Stimulated activated CD4-positive, alpha-beta T cell treated with anti-CD3 and anti-CD28 coated beads, Interleukin-1b, Interleukin-23, amount 100 ng/mL, for 4 hours (primary cell): ENCODE measurements at places on chromosomes 11 and 22.

DNA sequence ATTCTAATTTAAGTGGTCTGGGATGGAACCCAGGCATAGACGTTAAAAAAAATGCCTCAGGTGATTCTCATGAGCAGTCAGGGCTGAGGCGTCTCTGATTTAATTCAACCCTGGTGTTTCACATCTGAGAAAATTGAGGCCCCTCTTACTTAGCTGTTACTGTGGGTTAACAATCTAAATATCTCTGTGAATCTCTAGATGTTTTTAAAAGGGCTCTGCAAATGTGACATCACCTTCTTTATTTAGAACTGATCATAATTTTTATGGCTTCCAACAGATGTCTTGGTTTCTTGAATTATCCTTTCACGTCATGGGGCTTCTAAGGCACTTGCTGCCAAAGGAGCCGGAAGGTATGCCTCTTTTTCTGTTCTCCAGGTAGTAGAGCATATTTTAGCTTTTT is 76.1 kb upstream of the LIN7C start:
- no peak for DNase-seq

- DNase-seq: no peak
These were observed 13.1 kb downstream of the TAF1D start for GRCh38 chr11:93727985-93728791.

DNA sequence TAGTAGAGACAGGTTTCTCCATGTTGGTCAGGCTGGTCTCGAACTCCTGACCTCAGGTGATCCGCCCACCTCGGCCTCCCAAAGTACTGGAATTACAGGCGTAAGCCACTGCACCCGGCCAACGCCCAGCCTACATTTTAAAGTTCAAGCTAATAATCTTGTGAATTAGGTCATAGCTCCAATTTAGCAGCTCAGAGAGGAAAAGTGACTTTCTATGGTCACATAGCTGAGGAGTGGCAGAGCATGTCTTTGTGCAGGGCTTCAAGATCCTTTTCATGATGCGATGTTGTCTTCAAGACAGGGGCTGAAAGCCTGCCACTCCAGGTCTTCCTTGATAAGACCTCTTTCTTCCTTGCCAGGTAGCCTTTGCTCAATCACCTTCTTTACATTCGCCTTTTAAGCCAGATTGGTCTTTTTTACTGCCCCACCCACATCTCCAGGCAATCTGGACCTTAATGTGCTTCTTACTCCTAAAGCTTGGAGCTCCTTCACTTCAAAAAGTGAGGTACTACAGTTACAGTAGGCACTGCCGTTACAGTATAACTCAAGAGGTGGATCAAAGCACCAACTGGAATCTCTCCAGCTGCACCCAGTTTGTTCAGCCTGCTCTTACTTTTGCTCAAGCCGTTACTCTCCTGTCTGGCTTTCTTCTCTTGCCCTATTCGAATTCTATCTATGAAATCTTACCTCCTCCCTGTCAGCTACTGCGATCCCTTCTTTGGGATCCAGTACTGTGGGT is 18.2 kb downstream of the YWHAH start:
- no peak for DNase-seq

DNA sequence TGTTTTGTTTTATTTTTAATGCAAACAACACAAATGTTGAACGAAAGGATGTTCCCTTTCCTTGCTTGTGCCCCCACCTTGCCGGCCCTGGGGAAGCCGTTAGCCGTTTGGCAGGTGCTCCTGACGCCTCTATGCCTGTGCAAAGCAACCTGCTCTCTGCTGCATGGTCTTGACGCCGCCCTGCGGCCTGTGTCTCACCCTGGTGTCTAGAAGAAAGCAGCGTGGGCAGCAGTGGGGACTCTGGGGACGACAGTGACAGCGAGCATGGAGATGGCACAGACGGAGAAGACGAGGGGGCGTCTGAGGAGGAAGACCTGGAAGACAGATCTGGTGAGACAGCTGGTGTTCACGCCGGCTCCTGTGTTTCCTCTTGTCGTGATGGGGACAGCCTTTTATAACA is 5.5 kb downstream of the PHRF1 start:
- DNase-seq: no peak

DNA sequence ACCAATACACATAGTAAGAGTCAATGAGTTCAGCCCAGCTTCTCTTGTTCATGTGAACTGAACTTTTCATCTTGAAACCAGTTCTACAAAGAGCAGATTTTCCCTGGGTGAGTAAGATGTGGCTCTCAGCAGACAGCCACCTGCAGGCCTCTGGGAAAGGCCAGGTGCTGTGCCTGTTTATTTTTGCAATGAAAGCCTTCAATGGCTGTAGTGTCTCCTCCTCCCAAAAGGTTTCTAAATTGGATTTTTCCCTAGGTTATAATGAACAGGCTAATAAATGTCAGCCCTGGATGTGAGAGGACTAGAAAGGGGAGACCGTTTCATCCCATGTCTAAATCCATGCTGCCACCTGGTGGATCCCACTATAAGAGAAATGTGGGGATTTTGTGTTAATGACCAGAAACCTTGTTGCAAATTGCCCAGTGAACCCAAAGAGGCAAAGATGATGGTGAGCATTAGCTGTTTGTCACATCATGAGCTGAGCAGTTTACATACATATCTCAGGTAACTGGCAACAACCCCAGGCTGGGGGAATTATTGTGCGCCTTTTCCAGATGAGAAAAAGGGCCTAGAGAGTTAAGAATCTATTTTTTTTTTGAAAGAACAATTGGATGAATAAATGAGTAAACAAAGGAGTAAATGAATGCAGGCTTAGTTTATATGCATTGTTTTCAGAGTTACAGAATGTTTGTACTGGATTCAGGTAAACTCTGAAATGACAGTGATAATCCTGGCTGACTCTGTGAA is 12.7 kb downstream of the C11orf91 start:
- DNase-seq: no peak

DNA sequence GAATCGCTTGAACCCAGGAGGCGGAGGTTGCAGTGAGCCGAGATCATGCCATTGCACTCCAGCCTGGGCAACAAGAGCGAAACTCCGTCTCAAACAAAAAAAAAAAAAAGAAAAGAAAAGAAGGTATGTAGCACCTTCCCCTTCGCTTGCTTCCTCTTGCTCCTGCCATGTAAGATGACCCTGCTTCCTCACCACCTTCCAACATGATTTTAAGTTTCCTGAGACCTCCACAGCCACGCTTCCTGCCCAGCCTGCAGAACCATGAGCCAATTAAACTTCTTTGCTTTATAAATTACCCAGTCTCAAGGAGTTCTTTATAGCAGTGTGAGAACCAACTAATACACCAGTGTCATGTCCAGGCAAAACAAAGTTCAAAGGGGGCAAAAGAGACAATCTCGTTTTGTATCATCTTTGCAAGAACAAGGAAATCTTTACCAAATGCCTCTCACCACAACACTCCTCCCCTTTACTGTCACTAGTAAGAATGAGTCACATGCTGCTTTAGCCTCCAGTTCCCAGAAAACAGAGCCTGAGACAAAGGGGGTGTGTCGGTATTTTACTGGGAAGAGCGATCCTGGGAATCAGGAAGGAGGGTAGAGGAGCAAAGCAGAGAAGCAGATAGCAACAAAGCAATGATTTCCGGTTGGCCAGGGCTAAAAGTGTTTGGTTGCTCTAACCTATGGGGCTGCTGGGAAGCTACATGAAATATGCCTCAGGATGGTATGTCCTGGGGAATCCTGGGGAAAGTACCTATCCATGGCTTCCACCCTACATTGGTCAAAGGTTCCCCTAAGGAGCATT is 10.5 kb upstream of the MCHR1 start:
- DNase-seq: no peak

GRCh38 chr11:130629039-130629438 is 180.6 kb downstream of the ADAMTS15 start:
- no peak for DNase-seq

DNA sequence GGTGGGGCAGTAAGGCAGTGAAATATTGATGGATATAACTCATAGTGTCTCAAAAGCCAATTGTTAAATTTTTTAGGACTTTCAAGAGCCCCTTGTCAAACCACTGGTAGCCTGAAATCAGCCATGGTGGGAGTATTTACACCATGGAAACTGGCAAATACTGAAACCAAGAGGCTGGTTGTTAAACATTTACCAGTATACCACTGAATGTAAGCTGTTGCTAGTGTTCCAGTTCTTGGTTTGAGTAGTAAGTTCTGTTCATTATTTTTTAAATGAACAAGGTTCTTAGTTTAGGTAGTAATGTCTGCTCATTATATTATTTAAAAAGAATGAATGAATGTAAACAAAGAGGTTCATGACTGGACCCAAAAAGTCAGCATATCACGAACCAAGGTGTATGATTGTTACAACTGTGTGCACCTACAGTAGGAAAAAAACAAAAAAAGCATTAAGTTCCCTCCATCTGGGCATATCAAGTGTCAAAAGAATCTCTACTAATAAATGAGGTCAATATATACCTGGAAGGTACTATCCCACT is 4.5 kb upstream of the EIF3F start:
- no peak for DNase-seq

DNA sequence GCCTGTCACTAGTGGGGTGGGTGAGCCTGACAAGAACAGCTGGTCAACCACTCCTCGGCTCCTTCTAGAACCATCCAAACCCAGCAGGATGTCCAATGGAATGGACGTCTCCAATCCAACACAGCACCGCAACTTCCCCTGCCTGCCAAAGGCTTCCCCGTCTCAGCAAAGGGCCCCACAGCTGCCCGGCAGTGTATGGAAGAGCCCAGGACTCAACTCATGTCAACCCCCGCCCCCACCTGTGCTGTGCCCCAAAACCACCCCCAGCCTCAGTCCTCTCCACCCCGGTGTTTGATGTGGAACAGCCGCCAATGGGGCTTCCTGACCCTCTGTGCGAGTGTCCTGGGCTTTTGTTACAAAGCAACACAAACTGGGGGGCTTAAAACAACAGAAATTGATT is 223.8 kb downstream of the CTTN start:
- DNase-seq: no peak

DNA sequence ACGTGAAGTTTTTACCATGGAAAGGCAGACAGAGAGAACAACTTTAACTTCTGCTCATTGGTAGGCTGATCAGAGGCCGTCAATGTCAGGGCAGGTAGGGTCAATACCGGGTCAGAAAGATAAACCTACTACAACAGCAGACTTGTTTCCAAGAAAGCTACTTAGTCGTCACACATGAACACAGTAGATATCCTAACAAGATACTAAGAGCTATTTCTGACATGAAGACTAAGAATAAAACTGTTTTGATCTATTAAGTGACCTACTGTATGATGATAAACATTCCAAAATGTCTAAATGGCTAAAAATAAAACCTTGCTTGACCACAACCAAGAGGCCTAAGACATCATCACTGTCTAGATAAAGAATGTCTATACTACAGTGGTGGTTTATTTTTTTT is 231.3 kb downstream of the CADM1 start:
- no peak for DNase-seq

DNA sequence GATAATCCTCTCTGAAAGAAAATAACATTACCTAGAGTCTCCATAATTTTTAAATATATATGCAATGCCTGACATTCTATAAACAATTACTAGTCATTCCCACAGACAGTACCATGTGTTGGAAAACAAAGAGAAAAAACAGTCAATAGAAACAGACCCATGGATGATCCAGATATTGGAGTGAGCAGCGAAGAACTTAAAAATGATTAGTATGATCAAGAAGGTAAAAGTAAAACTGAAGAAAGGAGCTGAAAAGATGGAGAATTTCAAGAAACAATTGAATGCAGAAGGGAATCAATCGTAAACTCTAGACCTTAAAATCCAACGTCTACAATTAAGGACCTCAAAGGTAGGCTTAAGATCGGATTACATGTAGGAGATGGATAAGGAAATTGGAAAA is 330.6 kb downstream of the SHANK2 start:
- DNase-seq: no peak
